ENCODE measurements at places on chromosomes 6 and 20.

GRCh38 chr20:24676353-24676977, 207.0 kb downstream of the SYNDIG1 start:
- H3K27me3 ChIP-seq = no peaks in the 10 kb centered on the region
- H3K4me1 ChIP-seq = peaks cover 1% of the 10 kb centered on the region

DNA sequence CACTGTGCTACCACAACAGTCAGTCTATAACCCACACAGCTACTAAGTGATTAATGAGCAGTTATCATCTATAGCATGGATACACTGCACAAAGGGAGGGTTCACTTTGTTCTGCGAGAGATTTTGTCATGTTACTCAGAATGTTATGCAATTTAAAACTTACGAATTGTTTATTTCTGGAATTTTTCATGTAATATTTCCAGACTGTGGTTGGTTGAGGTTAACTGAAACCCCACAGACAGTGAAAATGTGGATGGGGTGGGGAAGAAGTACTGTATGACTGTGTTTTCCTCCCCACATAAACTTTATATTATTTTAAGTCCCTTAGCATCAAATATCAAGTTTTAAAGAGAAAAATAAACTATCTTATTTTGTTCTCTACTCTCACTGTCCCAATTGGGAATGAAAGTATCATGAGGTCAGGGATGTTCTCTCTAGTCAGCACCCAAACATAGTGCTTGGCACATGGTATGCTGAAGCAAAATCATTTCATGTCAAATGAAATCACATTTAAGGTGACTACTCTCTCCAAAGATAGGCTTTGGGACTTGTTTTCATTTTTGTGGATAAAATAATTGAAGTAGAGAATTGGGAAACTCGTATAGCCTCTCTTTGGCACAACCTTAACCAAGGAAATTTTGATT, 25.4 kb downstream of the DOP1A start:
- no peaks in the 10 kb centered on the region for H3K36me3 ChIP-seq

GRCh38 chr20:59820204-59821041, 113.0 kb downstream of the SYCP2 start:
- H3K4me3 ChIP-seq = no peak overlapping the region
- no peaks in the 10 kb centered on the region for H3K27me3 ChIP-seq
- H3K36me3 ChIP-seq = no peaks in the 10 kb centered on the region
- no peak for DNase-seq
- no peak overlapping the region for H3K27ac ChIP-seq

- no peaks in the 10 kb centered on the region for H3K4me1 ChIP-seq
- H3K27me3 ChIP-seq = peaks cover 2% of the 10 kb centered on the region
- no peaks in the 10 kb centered on the region for H3K36me3 ChIP-seq
Observed at GRCh38 chr6:44614396-44614795, 226.9 kb downstream of the CDC5L start.

- H3K36me3 ChIP-seq = no peaks in the 10 kb centered on the region
- H3K27ac ChIP-seq = no peak overlapping the region
- no peak for DNase-seq
Observed at GRCh38 chr20:51653226-51653625, 110.7 kb upstream of the NFATC2 start.

GRCh38 chr6:154583546-154584188, 73.2 kb upstream of the CNKSR3 start:
- no peaks in the 10 kb centered on the region for H3K4me1 ChIP-seq
- DNase-seq = no peak
- no peak overlapping the region for H3K27ac ChIP-seq
- no peaks in the 10 kb centered on the region for H3K27me3 ChIP-seq
- H3K36me3 ChIP-seq = no peaks in the 10 kb centered on the region
- no peak overlapping the region for H3K4me3 ChIP-seq

GRCh38 chr20:37565134-37565811, 37.6 kb upstream of the BLCAP start:
- 0 out of 2 replicates have a peak, but pooled peaks cover 2% of the 10 kb centered on the region for H3K27me3 ChIP-seq
- no peaks in the 10 kb centered on the region for H3K36me3 ChIP-seq
- H3K27ac ChIP-seq = no peak overlapping the region
- no peak overlapping the region for H3K4me3 ChIP-seq
- no peak for DNase-seq

- no peaks in the 10 kb centered on the region for H3K36me3 ChIP-seq
- no peak overlapping the region for H3K4me3 ChIP-seq
- no peak overlapping the region for H3K27ac ChIP-seq
- peaks cover 11% of the 10 kb centered on the region for H3K27me3 ChIP-seq
Observed at GRCh38 chr6:139392794-139393193, 18.3 kb upstream of the CITED2 start.

DNA sequence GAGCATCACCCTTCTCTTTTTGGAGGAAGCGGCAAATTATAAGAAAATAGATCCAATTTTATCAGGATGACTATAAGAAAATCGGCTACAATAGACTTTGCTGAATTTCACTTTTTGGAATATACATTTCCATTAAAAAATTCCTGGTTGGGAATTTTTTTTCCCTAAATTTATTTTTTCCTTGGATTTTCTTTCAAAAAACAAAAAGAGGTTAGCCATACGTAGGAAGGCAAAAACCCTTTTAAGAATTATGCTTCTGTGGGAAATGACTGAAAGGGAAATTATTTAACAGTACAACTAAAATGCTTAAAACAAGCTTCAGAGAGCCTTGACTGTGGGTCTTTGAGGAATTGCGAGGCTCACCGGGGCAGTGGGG, 86.9 kb downstream of the SLC22A23 start:
- H3K4me3 ChIP-seq = no peak overlapping the region
- H3K27me3 ChIP-seq = no peaks in the 10 kb centered on the region
- no peak for DNase-seq
- no peak overlapping the region for H3K27ac ChIP-seq
- no peaks in the 10 kb centered on the region for H3K36me3 ChIP-seq

- H3K27me3 ChIP-seq = no peaks in the 10 kb centered on the region
- no peaks in the 10 kb centered on the region for H3K36me3 ChIP-seq
- DNase-seq = no peak
- no peak overlapping the region for H3K27ac ChIP-seq
- H3K4me1 ChIP-seq = no peaks in the 10 kb centered on the region
Observed at GRCh38 chr20:58655328-58656107, 4.4 kb downstream of the STX16 start.

DNA sequence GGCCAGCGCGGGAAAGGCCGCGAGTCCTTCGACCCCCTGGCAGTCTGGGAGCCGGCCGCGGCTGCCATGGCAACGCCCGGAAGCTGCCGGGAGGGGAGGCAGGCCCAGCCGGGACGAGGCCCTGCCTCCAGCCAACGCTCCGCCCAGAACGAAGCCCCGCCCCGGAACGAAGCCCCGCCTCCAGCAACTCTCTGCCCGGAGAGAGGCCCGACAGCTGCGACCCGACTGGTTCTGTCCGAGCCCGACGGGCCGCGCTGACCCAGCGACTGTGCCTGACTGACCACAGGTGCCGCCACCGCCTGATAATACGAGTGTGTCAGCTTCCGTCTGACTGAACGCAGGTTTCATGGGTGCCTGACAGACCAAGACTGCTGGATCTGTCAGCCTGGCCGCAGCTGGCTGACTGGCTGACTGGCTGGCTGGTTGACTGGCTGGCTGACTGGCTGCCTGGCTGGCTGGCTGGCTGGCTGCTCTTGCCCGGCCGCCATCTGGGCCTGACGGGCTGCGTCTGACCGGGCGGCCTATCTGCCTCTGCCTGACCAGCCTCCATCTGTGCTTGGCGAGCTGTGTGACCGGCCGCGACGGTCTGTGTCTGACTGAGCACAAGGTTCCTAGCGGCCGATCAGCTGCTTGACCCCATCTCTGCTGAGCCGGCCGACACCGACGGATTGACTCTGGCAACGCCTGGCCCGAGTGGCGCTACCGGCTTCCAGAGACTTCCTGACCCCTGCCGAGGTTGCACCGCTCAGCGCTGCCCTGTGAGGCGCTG, 89.7 kb upstream of the EPB41L1 start:
- peaks cover 6% of the 10 kb centered on the region for H3K27me3 ChIP-seq
- no peaks in the 10 kb centered on the region for H3K36me3 ChIP-seq
- DNase-seq = peak; percentile 37
- peak overlapping the region; percentile 44 for H3K4me3 ChIP-seq

DNA sequence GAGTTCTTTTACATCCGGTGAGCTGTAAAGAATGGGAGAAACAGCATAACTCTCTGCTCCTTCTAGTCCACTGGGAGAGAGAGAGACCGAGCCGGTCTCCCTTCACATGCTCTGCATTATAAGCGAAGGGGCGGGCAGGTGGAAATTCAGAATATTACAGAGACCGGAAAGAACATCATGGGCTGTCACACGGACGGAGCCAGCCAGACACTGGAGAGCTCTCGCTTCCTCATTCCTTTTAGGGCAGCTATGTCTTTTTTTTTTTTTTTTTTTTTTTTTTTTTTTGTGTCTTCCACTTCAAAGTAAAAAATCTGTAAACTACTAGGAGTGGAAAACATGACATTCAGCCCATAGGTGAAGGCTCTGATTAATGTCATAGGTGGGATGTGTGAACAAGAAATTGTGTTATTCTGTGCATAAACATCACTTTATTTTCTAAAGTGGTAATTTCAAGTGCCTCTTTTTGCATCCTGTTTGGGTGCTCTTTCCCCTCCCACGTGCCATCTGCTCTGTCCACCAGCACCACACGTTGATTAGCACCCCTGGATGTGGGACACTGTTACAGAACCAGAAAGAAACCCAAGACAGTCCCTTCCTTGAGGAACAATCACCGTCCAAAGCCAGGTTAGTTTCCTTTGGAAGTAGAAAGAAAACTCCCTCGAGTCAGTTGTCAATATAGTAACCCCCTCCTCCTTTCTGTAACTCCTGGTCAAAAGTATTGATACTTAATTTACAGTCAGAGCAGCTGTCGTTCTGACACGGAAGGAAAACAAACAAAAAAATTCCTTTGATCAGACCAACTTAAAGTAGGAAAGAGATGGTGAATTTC, at the start of gene TAGAP:
TAGAP (minus strand) TSS at position 93 of the 829 bp plus-strand sequence. CDS start 845 bp downstream, outside the sequence.
- H3K4me1 ChIP-seq = no peaks in the 10 kb centered on the region
- DNase-seq = no peak
- no peaks in the 10 kb centered on the region for H3K36me3 ChIP-seq
- no peak within 1 kb of the TSS for H3K4me3 ChIP-seq
- H3K27ac ChIP-seq = no peak within 1 kb of the TSS

GRCh38 chr20:40192529-40192928, 496.5 kb downstream of the MAFB start:
- no peak overlapping the region for H3K27ac ChIP-seq
- no peak for DNase-seq
- no peaks in the 10 kb centered on the region for H3K4me1 ChIP-seq

DNA sequence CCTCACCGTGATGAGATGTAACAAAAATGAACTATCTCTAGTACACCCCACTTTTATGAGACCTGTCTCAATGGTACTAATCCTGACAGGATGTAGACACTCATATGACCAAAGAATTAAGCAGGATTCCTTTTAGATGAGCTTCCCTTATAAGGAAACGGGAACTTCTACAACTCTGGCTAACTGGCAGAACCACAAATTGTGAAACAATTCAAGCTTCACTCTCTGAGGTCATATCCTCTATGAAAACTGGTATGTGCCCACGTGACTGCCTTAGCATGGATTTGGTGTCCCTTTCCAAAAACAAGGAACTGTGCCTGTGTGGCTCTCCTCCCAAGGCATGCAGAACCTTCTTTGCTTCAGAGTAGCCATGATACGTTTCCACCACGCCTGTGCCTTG, 14.1 kb upstream of the CPNE5 start:
- H3K4me1 ChIP-seq = no peaks in the 10 kb centered on the region
- H3K27me3 ChIP-seq = no peaks in the 10 kb centered on the region
- peaks cover 15% of the 10 kb centered on the region for H3K36me3 ChIP-seq
- no peak overlapping the region for H3K4me3 ChIP-seq

Measured in iPS DF 6.9 (cell line).